Fibroblast of lung (primary cell): ENCODE measurements at places on chromosomes 6 and 20.
A peak's percentile ranks its signal among the peaks of the same experiment; 100 is the strongest.

DNA sequence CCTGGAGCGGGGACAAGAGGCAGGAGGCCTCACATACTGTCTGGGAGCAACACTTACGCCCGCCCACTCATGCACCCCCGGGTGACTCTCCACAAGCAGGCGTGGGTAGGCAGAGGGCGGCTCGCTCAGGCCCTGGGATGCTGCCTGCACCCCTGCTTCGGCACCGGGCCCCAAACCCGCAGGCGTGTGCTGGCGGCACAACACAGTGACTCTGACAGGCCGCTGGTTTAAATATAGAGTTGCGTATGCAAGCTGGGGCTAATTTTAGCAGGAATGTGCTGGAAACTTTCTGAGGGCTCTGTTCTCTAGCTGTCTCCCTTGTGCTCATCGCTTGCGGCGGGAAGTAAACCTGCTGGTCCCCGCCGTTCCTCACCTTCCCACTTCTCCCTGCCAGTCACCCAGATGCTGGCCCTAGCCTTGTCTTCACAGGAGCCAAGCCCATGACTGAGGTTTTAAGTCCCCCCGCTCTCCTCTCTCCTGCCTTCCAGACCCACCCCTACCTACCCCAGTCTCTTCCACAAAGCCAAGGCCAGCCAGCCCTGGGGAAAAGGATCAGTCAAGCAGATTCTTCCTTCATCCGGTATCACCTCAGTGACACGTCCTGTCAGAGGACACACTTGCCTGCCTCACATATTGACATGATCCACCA is 94.5 kb upstream of the FOXP4 start:
- DNase-seq: no peak

- DNase-seq: no peak
Measured at GRCh38 chr6:144007478-144008119, 460 bp downstream of the PLAGL1 start.

GRCh38 chr6:10395171-10395703 is 19.6 kb downstream of the TFAP2A start:
- DNase-seq: no peak

DNA sequence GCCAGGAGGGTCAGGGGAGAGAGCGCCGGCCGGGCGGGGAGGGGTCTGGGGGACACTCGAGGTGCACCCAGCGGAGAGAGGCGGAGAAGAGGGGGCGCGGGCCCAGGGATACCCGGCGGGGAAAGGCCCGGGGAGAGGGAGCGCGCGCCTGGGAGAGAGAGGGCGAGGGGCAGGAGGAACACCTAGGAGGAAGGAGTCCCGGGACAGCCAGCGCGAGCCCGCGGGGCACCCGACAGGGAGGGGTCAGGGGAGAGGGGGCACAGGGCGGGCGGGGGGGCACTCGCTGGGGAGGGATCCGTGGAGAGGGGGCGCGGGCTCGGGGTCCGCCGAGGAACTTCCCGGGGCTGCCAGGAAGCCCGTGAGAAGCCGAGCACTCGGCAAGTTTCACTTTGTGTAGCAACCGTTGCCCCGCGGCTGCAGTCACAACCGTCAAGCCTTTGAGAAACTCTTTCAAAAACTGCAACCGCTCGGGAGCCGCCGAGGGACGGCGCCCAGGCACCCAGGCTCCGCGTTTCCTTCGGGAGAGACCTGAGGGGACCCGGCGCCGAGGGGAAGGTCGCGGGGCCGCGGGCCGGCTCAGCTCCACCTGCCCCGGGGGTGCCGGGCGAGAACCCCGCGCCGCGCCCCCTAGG is 471 bp downstream of the EZR start:
- peak; percentile 66 for DNase-seq

- peak; percentile 96 for DNase-seq
Measured at GRCh38 chr6:83867527-83868161, 8.2 kb downstream of the CYB5R4 start.

- no peak for DNase-seq
Measured at GRCh38 chr6:156767603-156768467, 9.3 kb upstream of the ARID1B start.

- peak; percentile 88 for DNase-seq
Measured at GRCh38 chr6:150334790-150335783, 33.7 kb upstream of the IYD start.

- no peak for DNase-seq
Measured at GRCh38 chr20:45951925-45952834, 17.7 kb downstream of the PCIF1 start.

DNA sequence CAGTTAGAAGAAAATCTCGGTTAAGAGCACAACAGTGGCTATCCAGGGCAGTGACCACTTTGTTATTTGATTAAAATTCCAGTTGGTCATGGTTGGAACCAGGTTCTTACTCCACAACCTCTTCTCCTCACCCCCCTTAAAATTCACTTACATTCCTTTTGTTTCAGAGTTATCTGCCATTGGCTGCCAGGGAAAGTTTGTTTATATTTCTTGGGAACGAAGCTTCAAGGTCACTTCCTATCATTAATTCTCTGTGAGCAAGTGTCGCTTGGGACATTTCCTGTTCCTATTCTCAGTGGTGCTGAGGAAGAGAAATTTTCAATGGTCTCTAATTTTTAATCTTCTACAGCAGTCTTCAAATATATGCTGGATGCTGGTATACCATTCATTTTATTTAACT is 121.1 kb upstream of the COL21A1 start:
- DNase-seq: peak; percentile 69

DNA sequence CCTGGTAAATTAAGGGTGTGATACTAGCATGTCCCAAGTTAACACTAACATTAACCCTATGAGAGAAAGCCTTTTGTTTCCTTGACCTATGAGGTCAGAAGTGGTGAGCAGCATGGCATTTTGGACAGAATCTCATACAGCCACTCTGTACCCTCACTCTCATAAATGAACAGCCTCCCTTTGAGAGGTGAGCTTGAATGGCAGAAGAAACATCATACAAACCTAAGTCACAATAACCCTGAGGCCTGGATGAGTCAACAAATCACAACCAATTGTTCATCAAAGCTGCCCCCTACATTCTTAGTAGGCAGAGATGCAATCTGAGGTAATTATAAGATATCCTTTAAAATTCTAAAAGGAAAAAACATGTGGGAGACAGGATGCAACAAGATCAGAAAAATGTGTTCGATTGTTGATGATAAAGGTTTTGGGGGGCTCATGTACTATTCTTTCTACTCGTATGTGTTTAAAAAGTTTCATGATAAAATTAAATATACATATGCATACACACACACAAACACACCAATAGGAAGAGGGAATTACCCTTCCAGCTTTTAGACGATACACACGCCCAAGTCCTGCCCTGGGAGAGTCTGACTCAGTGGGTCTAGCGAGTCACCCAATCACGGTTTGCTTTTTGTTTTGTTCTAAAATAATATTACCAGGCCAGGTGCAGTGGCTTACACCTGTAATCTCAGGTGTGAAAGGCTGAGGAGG is 117.3 kb downstream of the ARHGAP18 start:
- DNase-seq: no peak

- DNase-seq: peak; percentile 79
Measured at GRCh38 chr6:36984581-36985416, 1.2 kb downstream of the MTCH1 start.

DNA sequence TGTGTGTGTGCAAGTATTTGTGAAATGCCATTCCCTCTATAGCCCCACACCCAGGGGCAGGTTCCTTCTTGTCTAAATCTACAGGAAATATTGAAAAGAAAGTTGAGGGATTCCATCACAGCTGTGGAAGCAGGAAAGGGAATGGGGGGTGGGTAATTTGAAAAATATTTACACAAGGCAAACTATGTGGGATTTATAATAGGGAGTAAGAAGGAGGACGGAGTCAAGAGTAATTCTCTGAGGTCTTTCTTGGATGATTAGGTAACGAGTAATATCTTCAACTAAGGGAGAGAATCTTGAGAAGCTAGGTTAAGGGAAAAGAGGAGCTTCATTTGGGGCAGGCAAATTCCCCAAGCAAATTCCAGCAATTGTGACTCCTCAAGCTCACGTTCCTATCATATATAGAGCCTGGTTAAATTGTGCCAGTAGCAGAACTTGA is 113.5 kb upstream of the SGK1 start:
- DNase-seq: no peak

- no peak for DNase-seq
Measured at GRCh38 chr6:156273065-156273711, 504.0 kb upstream of the ARID1B start.

DNA sequence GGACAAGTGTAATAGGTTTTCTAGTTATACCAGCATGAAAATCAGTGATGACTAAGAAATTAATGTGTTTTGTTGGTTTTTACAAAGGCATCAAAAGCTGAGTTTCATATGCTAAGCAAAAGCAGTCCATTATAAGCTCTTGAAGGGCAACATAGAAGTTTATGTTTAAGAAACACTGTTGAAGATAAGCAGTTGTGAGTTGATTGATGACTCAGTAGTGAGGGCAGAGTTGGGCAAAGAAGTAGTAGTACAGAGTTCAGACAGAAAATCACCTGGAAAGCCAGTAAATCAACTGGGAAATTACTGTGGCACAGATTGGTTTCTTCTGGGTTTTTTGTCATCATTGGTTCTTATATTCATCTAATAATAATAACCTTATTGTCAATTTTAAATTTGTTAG is 78.0 kb upstream of the SMIM8 start:
- DNase-seq: peak; percentile 5

DNA sequence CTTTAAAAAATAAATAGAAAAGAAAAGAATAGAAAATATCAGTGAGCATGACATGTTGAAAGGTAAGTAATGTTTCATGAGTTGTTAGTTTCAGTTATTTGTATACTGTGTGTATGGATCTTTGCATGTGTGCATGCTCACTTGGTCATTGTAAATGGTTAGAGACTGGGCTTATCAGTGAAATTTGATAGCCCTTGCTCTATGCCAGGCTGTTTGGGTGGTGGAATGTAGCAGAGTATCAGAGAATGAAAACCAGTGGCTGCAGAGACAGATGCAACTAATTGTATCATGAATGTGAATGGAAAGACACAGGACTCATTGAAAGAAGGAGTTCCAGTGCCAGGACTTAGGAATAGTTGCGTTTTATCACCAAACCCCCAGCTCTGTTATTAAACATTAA is 4.2 kb downstream of the GSTA2 start:
- peak; percentile 51 for DNase-seq

DNA sequence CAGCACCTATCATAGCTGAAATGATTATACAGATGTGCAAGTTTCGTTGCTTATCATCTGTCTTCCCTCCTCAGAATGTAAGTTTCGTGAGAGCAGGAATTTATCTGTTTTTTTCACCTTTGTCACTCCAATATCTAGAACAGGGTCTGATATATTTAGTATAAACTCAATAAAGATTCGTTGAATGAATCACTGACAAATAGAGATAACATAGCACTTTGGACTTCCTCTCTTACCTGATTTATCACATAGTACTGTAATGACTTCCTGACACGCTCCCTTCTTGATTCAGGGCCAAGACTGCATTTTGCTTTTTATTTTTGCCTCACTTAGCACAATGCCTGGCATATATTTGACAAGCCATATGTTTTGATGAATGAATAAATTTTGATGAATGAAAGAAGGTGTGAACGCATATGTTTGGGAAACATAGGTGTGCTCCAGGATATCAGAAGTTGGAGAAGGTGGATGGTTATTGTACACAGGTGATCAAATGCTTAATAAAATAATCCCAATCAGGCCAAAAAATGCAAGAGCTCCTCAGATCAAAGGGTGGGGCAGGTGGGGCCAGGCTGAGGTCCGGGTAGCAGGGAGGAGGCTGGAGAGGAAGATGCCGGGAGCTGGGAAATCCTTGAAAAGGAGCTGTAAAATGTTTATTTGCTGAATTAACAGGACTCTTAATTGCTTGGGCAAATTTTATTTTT is 33.0 kb downstream of the PIM1 start:
- DNase-seq: no peak

GRCh38 chr6:11702500-11703130 is 76.0 kb downstream of the ADTRP start:
- DNase-seq: no peak

- no peak for DNase-seq
Measured at GRCh38 chr6:34005901-34006531, 139.9 kb downstream of the GRM4 start.

DNA sequence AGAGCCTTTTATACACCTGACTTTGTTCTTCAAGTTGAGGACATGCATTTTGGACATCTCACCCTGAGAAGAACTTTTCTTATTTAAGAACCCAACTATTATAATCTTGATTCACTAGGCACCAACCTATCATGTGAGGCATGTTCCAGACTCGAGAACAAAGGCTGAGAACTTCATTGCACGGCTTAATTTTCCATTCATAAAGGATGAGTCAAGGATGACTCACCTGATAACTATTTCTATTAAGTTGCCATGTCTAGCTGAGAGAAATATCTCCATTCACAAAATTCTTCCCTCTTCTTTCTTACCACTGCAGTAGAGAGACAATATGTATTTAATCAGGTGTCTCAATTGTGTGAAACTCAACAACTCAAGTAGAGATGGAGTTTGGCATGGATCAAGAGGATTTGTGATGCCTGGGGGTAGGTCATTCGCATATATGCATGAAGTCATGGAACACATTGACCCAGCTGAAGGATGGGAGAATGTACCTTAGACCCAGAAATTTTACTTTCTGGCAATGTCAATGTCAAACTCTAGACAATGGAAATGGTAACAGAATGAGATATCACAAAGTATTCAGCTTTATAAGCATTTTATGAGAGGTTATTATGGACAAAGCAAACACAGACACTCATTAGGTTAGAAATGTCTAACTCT is 208.7 kb upstream of the PRND start:
- DNase-seq: peak; percentile 97

DNA sequence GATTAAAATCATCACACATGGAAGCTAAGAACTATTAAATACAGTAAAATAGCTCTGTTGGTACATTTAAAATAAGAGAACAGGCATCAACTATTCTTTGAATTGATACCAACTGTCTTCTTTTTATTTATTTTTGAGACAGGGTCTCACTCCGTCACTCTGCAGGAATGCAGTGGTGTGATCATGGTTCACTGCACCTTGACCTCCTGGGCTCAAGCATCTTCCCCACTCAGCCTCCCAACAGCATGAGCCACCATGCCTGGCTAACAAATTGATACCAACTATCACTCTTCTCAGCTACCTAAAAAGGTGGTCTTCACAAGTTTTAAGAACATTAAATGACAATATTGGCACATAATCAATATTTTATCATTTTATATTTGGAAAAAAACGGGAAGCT is 7.8 kb upstream of the PNISR start:
- peak; percentile 16 for DNase-seq
